Stimulated activated naive B cell treated with anti-CD40 and anti-IgM and Interleukin-4, amounts not matched to agents 10 μg/mL and 1 μg/mL and 100 μg/mL, for 72 hours (primary cell): ENCODE measurements at places on chromosomes 4 and X.
A peak's percentile ranks its signal among the peaks of the same experiment; 100 is the strongest.

DNA sequence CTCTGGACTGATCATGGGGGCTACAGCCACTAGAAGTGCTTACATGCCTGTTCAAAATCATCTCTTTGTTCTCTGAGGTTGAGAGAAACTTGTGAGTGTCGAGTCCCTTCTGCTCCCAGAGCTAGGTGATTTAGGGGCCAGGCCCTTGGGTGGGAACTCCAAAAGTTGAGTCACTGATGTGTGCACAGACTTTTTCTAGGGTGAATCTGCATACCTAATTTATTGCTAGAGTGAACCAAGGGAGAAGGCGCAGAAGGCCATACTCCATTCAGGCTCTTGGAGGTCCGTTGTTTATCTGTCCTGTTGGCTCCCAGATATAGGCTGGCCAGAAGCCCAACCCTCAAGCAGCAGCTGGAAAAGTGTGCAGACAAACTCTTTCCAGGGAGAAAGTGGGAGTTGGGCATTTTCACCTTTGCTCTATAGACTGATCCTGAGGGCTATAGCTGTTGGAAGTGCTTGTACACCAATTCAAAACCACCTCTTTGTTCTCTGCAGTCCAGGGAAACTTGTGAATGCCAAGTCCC, 80.8 kb upstream of the ARX start:
- H3K4me3 ChIP-seq = no peak overlapping the region
- no peak for DNase-seq
- no peak overlapping the region for H3K27ac ChIP-seq
- H3K36me3 ChIP-seq = no peaks in the 10 kb centered on the region

DNA sequence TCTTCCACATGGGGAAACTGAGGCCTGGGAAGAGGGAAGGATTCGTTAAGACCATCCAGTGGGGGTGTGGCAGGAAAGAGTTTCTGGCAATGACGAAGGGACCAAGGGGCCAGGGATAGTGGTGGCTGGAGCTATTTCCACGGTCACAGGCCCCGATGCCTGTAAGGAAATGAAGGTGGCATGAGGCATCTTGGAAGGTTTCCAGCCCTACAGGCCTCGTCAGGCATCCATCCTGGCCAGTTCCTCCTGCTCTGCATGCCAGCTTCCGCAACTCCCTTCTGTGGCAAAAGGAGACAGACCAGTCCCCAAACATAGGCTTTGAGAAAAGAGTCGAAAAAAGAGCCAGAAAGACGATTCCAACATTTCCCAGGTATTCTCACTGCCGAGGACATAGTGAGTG, 9.2 kb upstream of the C4orf50 start:
- H3K4me3 ChIP-seq = no peak overlapping the region
- H3K4me1 ChIP-seq = no peaks in the 10 kb centered on the region
- peaks cover 17% of the 10 kb centered on the region for H3K27me3 ChIP-seq
- no peak for DNase-seq
- no peak overlapping the region for H3K27ac ChIP-seq

DNA sequence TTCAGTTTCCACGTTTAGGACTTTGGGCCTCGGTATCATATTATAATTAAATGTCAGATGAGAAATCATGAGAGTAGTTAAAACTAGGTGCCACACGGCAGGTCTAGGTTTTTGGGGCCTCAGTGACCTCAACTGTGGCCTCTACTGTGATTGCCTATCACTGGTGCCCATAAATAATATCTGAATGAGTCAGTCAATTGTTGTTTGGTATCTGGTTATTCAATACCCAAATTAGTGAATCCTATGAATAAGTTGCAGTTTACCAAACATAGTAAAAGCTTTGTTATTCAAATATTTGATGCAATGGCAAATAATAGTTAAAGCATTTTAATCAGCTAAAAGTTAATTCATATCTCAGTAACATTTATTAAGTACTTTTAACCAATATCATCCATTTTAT, 188.8 kb downstream of the PPP3CA start:
- no peaks in the 10 kb centered on the region for H3K27me3 ChIP-seq
- H3K4me1 ChIP-seq = peaks cover 35% of the 10 kb centered on the region
- no peak overlapping the region for H3K4me3 ChIP-seq
- peak overlapping the region; percentile 20 for H3K27ac ChIP-seq
- H3K36me3 ChIP-seq = peaks cover 23% of the 10 kb centered on the region

- H3K4me3 ChIP-seq = no peak overlapping the region
- H3K4me1 ChIP-seq = peaks cover 9% of the 10 kb centered on the region
- DNase-seq = no peak
- no peak overlapping the region for H3K27ac ChIP-seq
- H3K36me3 ChIP-seq = peaks cover 9% of the 10 kb centered on the region
- peaks cover 5% of the 10 kb centered on the region for H3K27me3 ChIP-seq
Observed at GRCh38 chr4:56622176-56622575, 58.9 kb downstream of the HOPX start.

GRCh38 chr4:74948236-74948635, 15.3 kb downstream of the PARM1 start:
- no peak for DNase-seq
- H3K4me1 ChIP-seq = peaks cover 5% of the 10 kb centered on the region
- no peaks in the 10 kb centered on the region for H3K27me3 ChIP-seq
- no peak overlapping the region for H3K4me3 ChIP-seq
